CD4-positive, alpha-beta T cell treated with Interleukin-12 subunit alpha and Interleukin-12 subunit beta, for 1 hour (primary cell): ENCODE measurements at places on chromosomes 4 and X.

DNA sequence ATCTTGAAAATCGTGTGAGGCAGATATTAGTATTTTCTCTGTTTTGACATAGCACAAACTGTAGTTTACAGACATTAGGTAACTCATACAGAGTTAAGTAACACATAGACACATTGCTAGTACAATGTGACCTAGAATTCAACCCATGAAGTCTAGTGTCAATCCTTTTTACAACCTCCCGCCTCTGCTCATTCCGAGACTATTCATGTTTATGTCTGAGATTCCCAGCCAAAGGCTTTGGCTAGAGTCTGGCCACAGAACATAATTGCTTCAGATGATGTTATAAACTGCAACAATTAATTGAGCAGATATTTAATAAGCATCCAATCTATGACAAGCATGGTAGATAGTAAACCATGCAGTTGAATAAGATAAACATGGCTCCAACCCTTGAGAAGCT is 841.0 kb downstream of the STIM2 start:
- DNase-seq = no peak

DNA sequence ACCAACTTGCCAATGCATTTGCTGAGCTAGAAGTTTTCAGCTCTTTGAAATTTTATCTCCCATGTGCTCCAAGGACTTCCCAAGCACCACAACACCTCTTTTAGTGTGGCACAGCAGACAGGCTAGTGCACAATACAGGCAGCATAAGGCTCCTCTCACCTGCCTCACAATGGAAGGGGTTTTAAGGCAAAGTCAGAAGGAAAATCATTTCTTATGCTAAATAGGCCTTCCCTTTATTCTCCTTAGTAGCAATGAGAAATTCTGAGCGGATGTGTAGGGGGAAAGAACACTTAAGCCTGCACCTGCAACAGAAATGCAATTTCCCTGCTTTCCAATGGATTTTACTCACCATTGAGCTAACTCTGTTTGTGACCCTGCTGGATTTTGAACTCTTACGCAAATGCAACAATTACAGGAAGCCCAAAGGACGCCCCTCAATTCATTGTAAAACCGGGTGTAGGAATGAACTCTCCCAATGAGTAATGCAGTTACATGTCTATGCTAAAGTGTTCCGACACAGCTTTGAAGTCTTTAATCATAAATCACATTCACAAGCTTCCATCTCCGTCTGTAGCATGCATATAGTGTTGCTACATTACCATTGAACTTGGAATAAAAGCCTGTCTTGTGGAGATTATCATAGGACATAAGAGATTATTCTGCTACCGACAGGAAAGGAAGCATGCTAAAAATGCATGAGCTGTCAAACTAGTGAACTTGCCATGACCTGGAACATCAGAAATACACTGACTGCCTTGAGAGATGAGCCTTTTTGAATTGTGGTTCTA is 1084.9 kb downstream of the RPA4 start:
- DNase-seq = no peak

- no peak for DNase-seq
Observed at GRCh38 chrX:152024710-152025109, 50.2 kb upstream of the GABRE start.

DNA sequence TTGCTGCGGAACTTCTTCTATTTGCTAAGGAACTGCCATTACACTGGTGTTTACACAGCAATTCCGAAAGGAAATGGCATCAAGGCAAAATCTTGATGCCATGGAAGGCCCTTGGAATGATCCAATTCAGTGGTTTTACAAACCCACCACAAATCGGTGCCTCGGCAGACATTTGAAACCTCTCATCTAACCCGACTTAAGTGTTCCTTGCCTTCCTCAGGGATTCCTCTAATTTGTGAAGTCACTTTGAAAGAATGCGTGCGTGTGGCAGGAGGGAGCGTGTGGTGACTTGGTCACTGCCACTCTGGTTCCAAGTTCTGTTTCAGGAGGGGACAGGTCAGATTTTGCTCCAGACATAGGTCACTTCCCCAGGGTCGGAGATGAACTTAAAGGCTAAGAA is 4.8 kb downstream of the NOP14 start:
- no peak for DNase-seq

DNA sequence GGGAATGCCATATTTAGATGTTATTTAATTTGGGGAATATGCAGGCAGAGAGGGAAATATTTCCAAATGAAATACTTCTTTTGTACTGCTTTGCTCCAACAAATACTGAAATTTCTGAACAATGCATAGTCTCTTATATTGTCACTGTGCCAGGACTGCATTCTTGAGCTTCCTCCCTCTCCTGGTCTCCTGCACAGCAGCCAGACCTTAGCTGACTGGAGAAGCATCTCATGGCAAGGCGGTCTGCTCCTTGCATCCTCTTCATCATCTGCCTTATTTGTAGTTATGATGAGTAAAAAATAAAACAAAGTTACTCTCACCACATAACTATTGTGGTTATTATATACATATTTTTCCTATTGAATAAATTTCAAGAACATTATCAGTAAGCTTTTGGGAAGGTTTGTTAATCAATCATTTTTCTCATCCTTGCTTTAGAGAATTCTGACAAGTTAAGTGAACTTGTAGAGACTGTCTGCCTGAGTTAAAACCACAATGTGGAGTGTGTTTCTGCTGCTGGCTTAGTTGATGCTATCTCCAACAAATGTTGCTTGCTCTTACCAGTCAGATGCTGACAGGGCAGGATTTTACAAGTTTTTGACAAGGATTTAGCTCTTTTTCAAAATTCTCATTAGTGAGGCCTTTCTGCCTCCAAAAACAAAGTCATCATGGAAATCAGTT is 153.6 kb downstream of the SOWAHB start:
- DNase-seq = no peak

- DNase-seq = no peak
Observed at GRCh38 chr4:100056701-100057100, 106.6 kb upstream of the H2AZ1 start.

GRCh38 chr4:147054228-147054872 is 108.7 kb upstream of the TTC29 start:
- no peak for DNase-seq

- DNase-seq = no peak
Observed at GRCh38 chr4:53548662-53549061, 42.6 kb downstream of the LNX1 start.

GRCh38 chr4:78551420-78552351 is at the start of gene ANXA3:
TSS of gene ANXA3 (plus strand) at chr4:78551770. CDS start at chr4:78554474, 2,704 bp downstream.
- DNase-seq = no peak

- no peak for DNase-seq
Observed at GRCh38 chrX:82230013-82230412, 1028.1 kb downstream of the SH3BGRL start.

DNA sequence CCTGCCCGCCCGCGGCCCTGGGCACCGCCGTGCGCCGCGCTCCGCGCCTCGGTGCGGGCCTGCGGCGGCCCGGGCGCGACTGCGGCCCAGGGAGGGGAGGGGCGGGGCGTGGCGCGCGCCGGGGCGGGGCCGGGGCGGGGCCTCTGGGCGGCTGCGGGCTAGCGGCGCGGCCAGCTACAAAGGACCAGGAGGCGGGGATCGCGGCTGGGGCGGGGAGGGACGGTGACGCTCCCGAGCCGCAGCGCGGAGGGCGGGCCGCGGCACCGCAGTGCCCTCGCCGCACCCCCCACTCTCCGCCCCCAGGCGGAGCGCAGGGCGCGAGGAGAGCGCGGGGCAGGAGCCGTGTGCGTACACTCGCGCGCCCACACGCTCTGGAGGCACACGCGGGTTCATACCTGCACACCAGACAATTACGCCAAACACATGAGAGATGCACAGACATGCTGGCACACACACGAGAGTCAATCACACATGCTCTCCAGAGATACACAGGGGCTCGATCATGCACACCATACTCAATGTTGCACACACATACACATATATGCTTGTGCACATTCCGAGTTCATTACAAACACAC is at the start of gene CRMP1:
Gene CRMP1, minus strand, starts transcription at position 83 of the 577 bp plus-strand sequence. CDS start 117 bp downstream, outside the sequence.
- DNase-seq = no peak

GRCh38 chr4:147831551-147832171 is 99.8 kb downstream of the ARHGAP10 start:
- DNase-seq = no peak

- DNase-seq = no peak
Observed at GRCh38 chrX:96407072-96407471, 277.6 kb upstream of the DIAPH2 start.

GRCh38 chr4:66097218-66097617 is 426.9 kb upstream of the EPHA5 start:
- DNase-seq = no peak

GRCh38 chr4:17713779-17714178 is 67.6 kb downstream of the FAM184B start:
- no peak for DNase-seq

GRCh38 chr4:5389756-5390310 is 318.5 kb downstream of the EVC2 start:
- DNase-seq = no peak

DNA sequence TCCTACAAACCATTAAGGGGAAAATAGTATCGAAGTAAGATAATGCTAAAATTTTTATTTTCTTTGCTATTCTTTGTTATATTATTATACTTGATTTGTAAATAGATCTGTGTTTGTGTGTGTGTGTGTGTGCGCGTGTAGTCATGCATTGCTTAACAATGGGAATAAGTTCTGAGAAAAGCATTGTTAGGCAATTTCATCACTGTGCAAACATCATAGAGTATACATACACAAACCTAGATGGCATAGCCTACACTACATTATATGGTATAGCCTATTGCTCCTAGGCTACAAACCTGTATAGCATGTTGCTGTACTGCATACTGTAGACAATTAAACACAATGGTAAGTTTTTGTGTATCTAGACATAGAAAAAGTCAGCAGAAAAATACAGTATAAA is 17.1 kb downstream of the MTTP start:
- no peak for DNase-seq

GRCh38 chr4:186069729-186070128 is 773 bp downstream of the TLR3 start:
- DNase-seq = no peak

- DNase-seq = no peak
Observed at GRCh38 chr4:8002525-8003309, 63.1 kb upstream of the AFAP1 start.

GRCh38 chrX:19887911-19888879 is 795 bp upstream of the SH3KBP1 start:
- DNase-seq = peak; percentile 65

- DNase-seq = no peak
Observed at GRCh38 chr4:4781936-4782707, 77.3 kb upstream of the MSX1 start.

DNA sequence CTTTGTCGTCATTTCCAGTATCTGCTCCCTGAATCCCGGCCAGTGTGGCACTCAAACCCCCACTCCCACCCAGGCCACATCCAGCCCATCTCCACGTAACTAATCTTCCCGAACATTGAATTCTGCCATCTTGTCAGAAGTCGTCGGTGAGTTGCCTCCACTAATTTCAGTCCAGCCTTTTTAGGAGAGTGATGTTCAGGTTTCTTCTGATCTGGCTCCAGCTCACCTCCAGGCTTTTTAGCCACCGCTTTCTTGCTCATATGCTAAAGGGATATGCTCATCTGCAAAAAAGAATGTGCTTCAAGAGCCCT is 1.3 kb downstream of the TMEM165 start:
- DNase-seq = no peak

- no peak for DNase-seq
Observed at GRCh38 chrX:22057667-22058066, 25.5 kb downstream of the PHEX start.

- no peak for DNase-seq
Observed at GRCh38 chr4:172546782-172547181, 621.8 kb upstream of the GALNT7 start.

DNA sequence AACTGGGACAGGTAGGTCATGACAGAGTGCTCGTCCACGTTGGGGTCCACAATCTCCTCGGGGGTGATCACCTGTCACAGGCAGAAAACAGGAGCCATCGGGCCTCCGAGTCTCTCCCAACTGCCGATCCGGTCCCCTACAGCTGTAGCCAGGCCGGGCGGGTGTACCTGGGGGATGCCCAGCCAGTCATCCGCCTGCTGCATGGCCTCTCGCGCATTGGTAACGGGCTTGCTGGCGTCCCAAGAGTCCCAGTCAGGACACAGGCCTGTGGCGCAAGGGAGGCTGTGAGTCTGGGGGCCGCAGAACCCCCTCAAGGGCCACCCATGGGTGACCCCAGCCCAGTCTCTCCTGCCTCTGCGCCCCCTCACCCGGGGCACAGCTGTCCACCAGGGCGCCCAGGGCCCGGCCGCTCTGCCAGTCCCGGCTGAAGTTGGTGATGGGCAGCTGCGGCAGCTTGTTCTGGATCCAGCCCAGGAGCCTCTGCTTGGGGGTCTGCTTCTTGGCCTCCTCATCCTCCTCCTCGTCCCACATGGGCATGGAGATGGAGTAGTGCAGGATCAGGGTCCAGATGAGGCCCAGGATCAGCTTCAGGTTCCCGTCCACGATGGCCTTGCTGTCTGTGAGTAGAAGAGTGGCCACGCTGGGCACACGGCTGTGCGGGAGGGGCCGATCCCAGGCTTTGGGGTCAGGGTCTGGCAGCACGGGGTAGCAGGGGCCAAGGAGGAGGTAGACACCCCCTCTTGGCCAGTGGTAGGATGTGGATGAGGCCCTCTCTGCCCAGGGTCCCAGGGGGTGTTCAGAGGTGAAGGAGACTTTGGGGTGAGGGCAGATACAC is 6.7 kb downstream of the FLNA start:
- DNase-seq = no peak

- DNase-seq = no peak
Observed at GRCh38 chr4:13219971-13220370, 264.2 kb downstream of the RAB28 start.

DNA sequence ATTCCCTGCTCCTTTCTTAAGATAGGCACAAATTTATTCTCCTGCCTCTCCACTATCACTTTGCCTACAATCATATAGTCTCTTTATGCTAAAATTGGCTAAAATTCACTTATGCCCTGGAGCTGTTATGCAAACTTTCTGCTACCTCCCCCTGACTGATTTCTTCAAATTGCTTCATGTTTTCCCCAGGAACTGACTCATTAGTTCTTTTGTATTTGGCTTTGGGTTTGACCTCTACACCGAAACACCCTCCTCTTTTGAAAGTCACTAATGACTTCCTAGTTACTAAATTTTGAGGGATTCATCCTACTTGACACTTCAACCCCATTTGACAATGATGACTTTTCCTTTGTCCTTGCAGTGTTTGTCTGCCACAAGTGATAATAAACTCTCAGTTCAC is 222.6 kb downstream of the NDST4 start:
- no peak for DNase-seq
